ENCODE measurements at places on chromosomes 13 and 19.

DNA sequence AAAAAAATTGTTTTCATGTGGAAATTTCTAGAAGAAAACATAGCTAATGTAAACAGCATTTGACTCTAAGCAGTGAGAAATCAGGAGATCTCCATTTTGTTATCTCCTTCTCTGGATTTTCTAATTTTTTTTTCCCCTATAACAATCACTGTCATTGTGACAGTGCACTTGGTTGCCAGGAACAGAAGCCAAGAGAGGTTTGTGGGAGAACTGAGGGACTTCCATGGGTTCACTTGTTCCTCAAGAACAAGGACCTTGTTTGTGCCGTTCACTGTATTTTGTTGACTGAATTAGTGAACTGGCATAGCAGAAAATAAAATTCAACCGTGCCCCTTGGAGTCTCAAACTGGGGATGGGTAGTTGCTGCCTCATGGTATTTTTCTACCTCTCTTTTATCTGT is 17.1 kb downstream of the SHISA7 start:
- DNase-seq, result no peak

- DNase-seq, result peak; percentile 72
These were observed 67.3 kb downstream of the DOCK9 start for GRCh38 chr13:98910501-98910951.

DNA sequence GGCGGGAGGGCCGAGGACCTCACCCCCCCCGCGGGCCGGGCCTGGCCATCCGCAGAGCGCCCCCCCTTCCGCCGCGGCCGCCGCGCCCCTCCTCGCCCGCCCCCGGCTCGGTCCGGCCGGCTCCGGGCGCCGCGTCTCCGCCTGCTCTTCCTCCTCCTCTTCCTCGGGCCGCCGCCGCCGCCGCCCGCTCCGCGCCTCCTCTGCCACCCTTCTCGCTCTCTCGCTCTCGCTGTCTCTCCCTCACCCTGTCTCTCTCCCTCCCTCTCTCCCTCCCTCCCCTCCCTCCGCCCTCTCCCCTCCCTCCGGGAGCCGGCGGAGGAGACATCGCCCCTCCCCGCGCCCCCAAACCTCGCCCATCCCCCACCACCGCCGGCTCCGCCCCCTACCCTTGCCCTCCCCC is at the start of gene SHANK1:
SHANK1 (minus strand) TSS at position 237 of the 400 bp plus-strand sequence. CDS start 2,883 bp downstream, outside the sequence.
- DNase-seq, result peak; percentile 42

GRCh38 chr13:76638181-76638580 is 248.0 kb downstream of the KCTD12 start:
- DNase-seq, result no peak

DNA sequence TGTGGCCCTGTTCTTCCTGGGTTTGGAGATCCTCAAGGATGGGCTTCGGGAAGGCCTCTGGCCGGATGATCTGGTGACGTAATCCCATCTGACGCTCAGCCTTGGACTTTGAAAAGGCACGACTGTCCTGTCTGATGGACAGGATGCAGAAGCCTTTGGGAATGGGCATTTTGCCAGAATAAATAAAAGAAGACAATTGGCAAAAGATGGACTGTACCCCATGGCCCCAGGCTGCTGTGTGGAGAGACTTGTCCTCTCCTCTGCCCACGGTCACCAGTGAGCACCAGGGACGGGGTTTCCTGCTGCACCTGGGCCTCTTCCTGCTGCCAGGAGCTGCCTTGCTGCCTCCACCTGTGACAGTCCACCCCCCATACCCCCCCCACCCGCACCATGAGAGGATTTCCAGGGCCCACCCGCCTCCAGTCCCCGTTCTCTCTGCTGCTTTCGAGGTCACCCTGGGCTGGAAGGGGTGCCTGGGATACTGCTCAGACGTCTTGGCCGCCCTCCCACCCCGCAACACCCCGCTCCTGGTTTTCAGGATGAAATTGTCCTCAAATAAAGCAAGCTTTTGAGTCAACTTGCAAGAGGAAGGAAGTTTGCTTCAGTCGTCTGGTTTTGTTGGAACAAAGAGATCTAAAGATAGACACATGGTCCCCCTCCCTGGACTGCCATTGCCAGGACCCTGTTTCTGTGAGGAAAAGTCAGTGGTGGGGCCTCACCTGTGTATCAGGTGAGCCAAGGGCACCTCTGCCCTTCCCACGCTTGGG is 40.9 kb downstream of the MCF2L start:
- no peak for DNase-seq

DNA sequence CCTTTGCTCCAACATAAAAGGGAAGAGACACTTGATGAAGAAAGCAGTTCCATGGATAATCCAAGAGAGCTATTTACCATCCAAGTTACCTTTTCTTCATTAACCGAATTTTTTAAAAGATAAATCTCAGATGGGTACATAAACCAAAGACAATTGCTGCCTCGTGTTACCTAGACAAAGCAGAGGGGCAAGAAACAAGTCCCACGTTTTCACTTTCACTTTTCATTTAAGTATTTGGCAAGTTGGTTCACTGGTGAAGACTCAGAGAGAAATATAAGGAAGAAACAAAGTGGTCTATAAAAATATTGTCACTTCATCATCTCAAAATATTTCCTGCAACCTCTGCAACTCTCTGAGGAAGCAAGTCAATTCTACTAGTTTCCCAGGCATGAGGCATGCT is 446.1 kb downstream of the FGF14 start:
- no peak for DNase-seq

GRCh38 chr19:12907166-12907565 is 11.9 kb downstream of the SYCE2 start:
- DNase-seq, result no peak

GRCh38 chr13:76968041-76968440 is 19.7 kb downstream of the ACOD1 start:
- no peak for DNase-seq

- no peak for DNase-seq
These were observed 74.7 kb downstream of the SERP2 start for GRCh38 chr13:44448373-44448772.
